ENCODE measurements at places on chromosomes 11 and 22. TPM values are rescaled to one million over a fixed set of nuclear protein-coding genes. Genes with fewer than 3 reads are reported as not detected.
A peak's percentile ranks its signal among the peaks of the same experiment; 100 is the strongest.

Gene TREH
- total RNA-seq, result not detected

Gene OR52N4
- not detected for total RNA-seq

Gene GAL3ST3
- total RNA-seq, result not detected

Gene ARL2
- total RNA-seq, result 78.5 TPM

Gene PELI3
- total RNA-seq, result 19.2 TPM

Gene ZNF215
- total RNA-seq, result 4.3 TPM

Gene SCGB2A2
- total RNA-seq, result not detected

Gene VSTM5
- total RNA-seq, result 0.36 TPM

Gene PRR5L
- total RNA-seq, result 18.6 TPM

Gene ZFTA
- 15.3 TPM for total RNA-seq

Gene SREBF2
- total RNA-seq, result 80.3 TPM

Gene HEPHL1
- total RNA-seq, result not detected

Gene CARD18
- total RNA-seq, result not detected

DNA sequence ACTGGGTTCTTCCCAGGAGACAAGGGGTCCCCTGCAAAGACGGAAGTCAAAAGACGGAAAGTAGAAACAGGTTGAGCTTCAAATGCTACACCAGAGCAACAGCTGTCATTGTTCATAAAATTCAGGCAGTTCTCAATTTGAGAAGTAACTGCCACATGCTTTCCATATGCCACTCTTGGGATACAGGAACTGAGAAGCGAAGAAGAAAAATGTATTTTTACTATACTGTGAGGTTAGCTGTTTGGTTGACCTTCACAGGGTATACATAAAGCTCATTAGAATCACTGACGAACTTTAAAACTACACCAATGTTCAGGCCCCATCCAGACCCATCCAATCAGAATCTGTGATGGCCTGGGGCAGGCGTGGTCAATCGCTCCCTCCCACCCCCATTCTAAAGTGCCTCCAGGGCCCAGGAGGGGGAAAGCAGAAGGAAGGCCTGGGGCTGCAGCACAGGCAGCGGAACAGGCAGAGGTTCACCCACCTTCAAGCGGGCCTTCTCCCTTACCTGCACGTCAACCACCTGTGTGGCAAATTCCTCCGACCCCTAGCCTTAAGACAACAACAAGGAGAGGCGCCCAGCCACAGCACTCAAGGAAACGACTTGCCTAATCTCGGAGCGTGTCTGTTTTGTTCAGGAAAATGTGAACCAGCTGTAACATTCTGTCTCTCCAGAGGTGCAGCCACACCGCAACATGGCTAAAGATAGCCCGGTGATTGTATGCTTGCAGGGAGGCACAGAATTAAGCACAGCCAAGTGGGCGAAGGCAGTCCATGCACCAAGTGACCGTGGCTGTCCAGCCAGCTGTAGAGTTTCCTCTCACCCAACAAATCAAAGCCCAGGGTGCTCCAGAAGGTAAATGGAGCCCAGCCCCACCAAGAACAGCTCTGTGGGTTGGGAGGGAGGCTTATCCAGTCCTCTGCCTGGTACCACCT, 82.6 kb downstream of the MICAL3 start:
- no peak for DNase-seq
- no peak overlapping the region for H3K27ac ChIP-seq
- no peaks in the 10 kb centered on the region for H3K36me3 ChIP-seq

DNA sequence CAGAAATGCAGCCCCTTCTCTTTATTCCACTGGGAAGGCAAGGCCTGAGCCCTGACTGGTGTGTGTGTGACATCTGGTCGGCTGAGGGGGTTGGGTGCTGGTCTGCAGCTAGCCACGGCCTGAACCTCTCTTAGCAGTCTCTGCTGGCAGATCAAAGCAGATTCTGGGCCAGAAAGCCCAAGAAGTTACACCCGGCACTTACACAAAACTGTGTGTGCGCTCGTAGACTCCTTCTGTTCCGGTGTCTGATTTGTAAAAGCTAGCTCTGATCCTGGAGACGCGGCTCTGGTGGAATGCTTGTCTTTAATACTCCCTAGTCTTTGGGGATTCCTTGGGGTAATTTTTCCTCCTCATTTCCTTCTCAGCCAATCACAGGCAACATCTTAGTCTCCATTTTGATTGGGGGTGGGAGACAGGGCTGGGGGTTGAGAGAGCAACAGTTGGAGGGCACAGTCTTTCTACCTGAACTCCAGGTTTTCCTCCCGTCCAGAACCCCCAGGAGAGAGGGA, 5.5 kb downstream of the PKNOX2 start:
- peaks cover 20% of the 10 kb centered on the region for H3K4me1 ChIP-seq
- DNase-seq, result peak; percentile 92
- peak overlapping the region; percentile 42 for H3K4me3 ChIP-seq
- H3K27ac ChIP-seq, result peak overlapping the region; percentile 71
- no peaks in the 10 kb centered on the region for H3K36me3 ChIP-seq

- no peak overlapping the region for H3K27ac ChIP-seq
- no peaks in the 10 kb centered on the region for H3K36me3 ChIP-seq
- H3K4me3 ChIP-seq, result no peak overlapping the region
Observed at GRCh38 chr11:115924744-115925567, 420.7 kb upstream of the CADM1 start.

GRCh38 chr11:8928981-8929615, 3.6 kb downstream of the C11orf16 start:
- no peaks in the 10 kb centered on the region for H3K27me3 ChIP-seq
- H3K4me1 ChIP-seq, result peaks cover 12% of the 10 kb centered on the region
- H3K4me3 ChIP-seq, result no peak overlapping the region

DNA sequence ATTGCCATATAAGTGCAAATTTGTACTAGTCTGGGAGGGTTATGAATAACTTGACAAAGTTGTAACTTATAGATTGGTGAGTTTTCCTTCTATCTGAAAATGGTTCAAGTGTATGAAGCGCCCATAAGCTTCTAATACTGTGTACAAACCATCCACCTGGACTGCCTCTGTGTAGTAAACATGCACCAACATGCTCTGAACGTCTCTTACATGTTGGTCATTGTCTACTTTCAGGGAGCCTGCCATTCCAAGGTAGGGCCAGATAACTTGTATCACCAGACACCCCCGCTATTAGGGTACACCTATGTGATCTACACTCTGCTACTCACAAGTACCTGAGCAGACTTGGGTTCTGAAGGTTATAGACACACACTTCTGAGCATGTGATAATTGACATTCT, 735.5 kb upstream of the API5 start:
- H3K27me3 ChIP-seq, result no peaks in the 10 kb centered on the region
- H3K36me3 ChIP-seq, result no peaks in the 10 kb centered on the region
- no peak overlapping the region for H3K27ac ChIP-seq

- peak; percentile 93 for DNase-seq
- no peak overlapping the region for H3K27ac ChIP-seq
- peaks cover 75% of the 10 kb centered on the region for H3K27me3 ChIP-seq
Observed at GRCh38 chr11:16607675-16608644, 130.5 kb upstream of the C11orf58 start.

- H3K27me3 ChIP-seq, result no peaks in the 10 kb centered on the region
- no peaks in the 10 kb centered on the region for H3K4me1 ChIP-seq
- no peak overlapping the region for H3K4me3 ChIP-seq
Observed at GRCh38 chr11:131194726-131195125, 175.7 kb upstream of the NTM start.

DNA sequence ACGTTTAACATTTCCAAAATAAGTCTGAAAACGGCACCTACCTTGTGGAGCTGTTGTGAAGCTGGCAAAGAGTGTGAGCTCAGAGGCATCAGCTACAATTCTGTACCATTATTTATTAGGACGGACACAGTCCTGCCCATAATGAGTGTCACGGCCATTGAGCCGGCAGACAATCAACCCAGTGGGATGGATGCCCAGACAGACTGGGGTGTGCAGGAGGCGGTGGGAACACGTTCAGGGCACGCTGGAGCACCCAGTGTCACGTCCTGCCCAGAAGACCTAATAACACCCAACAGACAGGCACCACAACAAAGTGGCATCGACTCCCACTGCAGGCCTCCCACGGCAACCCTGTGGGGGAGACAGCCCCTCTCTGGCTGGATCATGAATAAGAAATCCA, 34.5 kb downstream of the TPST2 start:
- no peak for DNase-seq
- H3K4me3 ChIP-seq, result no peak overlapping the region
- no peaks in the 10 kb centered on the region for H3K36me3 ChIP-seq
- H3K27ac ChIP-seq, result no peak overlapping the region
- no peaks in the 10 kb centered on the region for H3K27me3 ChIP-seq

GRCh38 chr11:40987776-40988435, 471.5 kb downstream of the LRRC4C start:
- no peaks in the 10 kb centered on the region for H3K36me3 ChIP-seq
- H3K27me3 ChIP-seq, result no peaks in the 10 kb centered on the region
- H3K4me1 ChIP-seq, result no peaks in the 10 kb centered on the region
- H3K4me3 ChIP-seq, result no peak overlapping the region
- no peak for DNase-seq
- no peak overlapping the region for H3K27ac ChIP-seq

GRCh38 chr11:116454951-116455350, 317.8 kb downstream of the BUD13 start:
- no peak for DNase-seq
- no peaks in the 10 kb centered on the region for H3K4me1 ChIP-seq
- no peak overlapping the region for H3K4me3 ChIP-seq
- H3K36me3 ChIP-seq, result no peaks in the 10 kb centered on the region
- no peaks in the 10 kb centered on the region for H3K27me3 ChIP-seq

DNA sequence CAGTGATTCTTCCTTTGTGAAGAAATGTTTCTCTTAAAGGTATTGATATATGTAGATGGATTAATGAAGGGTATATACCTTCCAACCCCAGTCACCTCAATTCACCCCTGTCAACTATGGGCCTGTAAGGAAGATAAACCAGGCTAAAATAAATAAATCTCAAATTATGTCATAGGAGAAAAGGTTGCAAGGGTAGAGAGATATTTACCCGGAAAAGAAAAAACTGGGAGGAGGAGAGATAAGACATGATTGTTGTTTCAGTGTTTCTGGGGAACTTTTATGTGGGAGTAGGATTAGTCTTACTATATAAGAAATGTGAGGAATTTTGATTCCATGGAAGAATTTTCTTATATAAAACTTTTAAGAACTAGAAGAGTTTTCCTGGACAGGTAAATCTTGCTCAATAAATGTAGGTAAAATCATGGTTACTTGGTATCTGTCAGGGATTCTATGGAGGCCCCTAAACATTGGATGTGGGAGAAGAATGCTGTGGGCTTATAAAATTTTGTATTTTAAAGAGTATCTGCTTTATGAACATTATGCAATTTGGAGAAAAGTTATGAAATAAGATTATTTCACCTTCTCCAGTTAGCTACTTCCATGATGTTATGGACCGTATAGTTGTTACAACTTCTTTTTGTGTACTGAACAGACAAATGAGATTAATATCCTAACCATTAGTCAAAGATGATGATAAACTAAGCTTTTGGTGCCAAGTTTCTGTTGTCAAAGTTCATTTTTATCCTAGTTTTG, 6.4 kb downstream of the YAP1 start:
- DNase-seq, result no peak
- peak overlapping the region; percentile 62 for H3K27ac ChIP-seq
- no peaks in the 10 kb centered on the region for H3K27me3 ChIP-seq
- H3K4me3 ChIP-seq, result no peak overlapping the region

DNA sequence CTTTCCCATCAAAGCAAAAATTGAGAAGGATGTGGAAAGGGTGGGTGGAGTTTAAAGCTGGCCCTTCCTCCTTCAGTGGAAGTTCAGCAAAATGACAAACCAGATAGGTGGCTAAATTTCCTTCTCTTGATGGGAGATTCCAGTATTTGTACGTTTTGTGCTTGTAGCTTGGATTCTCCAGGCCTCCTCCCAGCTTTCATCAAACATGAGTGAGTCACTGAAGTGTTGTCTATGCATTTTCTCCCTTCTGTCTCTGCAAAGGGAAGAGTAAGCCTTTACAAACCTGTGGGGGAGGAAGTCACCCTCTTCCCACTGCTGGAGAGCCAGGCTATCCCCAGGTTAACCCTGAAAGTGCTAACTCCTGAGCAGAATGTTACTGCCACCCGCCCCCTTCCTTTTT, 6.4 kb downstream of the MARK2 start:
- peaks cover 4% of the 10 kb centered on the region for H3K36me3 ChIP-seq
- H3K4me1 ChIP-seq, result peaks cover 26% of the 10 kb centered on the region
- no peak for DNase-seq

DNA sequence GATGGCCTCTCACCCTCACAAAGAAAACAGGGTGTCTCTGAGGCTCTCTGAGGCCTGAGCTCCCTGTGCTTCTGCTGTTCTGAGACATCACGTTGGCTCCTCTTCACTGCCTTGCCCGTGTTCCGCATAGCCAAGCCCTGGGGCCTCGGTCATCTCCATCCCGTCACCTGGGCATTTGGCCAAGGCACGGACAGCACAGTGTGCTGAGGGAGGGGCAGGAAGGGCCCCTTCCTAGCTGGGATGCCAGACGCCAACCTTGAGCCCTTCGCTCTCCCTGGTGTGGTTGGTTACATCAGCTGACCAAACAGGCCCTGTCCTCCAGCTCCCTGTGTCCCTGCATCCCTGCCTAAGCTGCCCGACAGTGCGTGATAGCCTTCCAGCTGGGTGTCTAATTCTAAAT, 25.9 kb downstream of the MOV10L1 start:
- no peak overlapping the region for H3K27ac ChIP-seq
- H3K27me3 ChIP-seq, result peaks cover 9% of the 10 kb centered on the region
- DNase-seq, result no peak
- H3K4me3 ChIP-seq, result no peak overlapping the region
- peaks cover 14% of the 10 kb centered on the region for H3K4me1 ChIP-seq

DNA sequence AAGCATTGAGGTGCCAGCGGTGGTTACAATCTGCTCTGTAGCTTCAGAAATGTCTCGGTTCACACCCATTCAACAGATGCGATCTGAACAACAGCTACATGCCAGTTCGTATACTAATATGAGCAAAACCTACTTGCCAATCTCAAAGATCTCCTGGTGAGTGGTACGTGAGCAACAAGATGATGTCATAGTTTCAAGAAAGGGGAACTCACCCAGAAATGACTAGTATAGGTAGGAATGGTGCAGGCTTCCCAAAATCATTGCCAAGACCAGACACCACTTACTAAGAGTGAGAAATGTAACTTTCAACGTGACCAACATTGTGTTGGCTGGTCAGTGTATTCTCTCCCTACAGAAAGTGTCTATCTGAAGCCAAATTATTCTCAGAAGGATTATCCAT, 31.1 kb downstream of the OR6Q1 start:
- no peaks in the 10 kb centered on the region for H3K36me3 ChIP-seq
- DNase-seq, result peak; percentile 55
- no peak overlapping the region for H3K4me3 ChIP-seq
- peaks cover 15% of the 10 kb centered on the region for H3K4me1 ChIP-seq
- H3K27ac ChIP-seq, result peak overlapping the region; percentile 47

DNA sequence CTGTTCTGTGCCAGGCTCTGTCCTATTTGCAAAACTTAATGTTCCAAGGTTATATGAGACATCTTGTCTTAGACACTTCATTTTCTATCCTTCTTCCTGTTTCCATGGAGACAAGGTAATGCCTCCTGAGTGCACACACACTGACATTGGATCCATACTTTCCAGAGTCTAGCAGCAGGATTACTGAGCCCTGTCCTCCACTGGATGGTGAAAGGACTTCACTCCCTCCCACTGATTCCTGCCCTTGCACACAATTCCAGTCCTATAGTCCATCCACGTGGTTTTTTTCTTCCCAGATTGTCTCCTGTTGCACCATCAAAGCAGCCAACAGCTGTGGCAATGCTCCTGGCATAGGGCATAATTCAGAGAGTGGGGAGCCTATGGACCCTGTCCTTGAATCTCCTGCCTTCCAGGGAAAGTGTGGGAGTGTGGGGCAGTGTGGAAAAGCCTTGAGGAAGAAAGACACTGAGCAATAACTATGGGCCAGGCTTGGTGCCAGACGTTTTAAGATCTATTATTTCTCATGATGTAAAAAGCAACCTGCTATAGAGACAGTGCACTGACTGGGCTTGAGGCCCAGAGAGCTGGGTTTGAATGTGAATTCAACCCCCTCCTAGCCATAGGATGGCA, 31.3 kb downstream of the SERPINH1 start:
- no peak overlapping the region for H3K27ac ChIP-seq
- H3K4me3 ChIP-seq, result no peak overlapping the region
- peaks cover 7% of the 10 kb centered on the region for H3K27me3 ChIP-seq
- DNase-seq, result no peak

Data from osteoblast (primary cell).